ENCODE measurements at places on chromosomes 12 and 14. TPM values are rescaled to one million over a fixed set of nuclear protein-coding genes. Genes with fewer than 3 reads are reported as not detected.

The OASL gene
- not detected for total RNA-seq

The HOXC4 gene
- total RNA-seq, result not detected

The PTPRR gene
- 0.33 TPM for total RNA-seq

DNA sequence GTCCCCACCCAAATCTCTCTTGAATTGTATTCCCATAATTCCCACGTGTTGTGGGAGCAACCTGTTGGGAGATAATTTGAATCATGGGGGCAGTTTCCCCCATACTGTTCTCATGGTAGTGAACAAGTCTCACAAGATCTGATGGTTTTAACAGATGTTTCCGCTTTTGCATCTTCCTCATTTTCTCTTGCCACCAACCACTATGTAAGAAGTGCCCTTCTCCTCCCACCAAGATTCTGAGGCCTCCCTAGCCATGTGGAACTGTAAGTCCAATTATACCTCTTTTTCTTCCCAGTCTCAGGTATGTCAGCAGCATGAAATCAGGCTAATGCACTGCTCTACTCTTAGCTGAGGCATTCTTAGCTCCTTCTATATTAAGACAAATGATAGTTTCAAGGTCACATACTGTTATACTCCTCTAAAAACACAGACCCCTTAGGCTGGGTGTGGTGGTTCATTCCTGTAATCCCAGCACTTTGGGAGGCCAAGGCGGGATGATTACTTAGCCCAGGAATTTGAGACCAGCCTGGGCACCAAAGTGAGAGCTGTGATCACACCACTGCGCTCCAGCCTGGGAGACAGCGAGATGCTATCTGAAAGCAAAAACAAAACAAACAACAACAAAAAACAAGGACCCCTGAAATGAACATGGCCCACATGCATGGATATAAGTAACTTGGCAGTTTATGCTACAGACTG, 3.6 kb downstream of the SCAF11 start:
- H3K4me3 ChIP-seq, result peak overlapping the region; percentile 66
- peaks cover 27% of the 10 kb centered on the region for H3K4me1 ChIP-seq
- H3K36me3 ChIP-seq, result peaks cover 9% of the 10 kb centered on the region
- DNase-seq, result no peak

DNA sequence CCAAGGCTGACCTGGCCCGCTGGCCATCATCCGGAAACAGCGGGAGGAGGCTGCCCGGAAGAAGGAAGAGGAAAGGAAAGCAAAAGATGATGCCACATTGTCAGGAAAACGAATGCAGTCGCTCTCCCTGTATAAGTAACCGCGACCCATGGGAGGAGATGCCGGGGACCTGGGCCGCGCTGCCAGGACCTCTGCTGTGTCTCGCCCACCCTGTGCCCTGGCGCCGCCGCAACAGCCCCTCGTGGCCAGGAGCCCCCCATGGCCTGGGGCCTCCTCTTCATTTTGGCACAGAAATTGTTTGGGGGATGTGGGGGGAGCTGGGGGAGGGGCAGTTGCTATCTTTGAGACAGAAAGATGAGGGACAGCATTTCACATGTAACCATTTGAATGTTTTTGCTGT, 16.5 kb downstream of the HSPB8 start:
- no peak for DNase-seq
- H3K27me3 ChIP-seq, result peaks cover 2% of the 10 kb centered on the region
- no peak overlapping the region for H3K27ac ChIP-seq
- no peaks in the 10 kb centered on the region for H3K4me1 ChIP-seq

GRCh38 chr12:122860040-122860853, 25.0 kb downstream of the HIP1R start:
- H3K4me3 ChIP-seq, result no peak overlapping the region
- peak; percentile 84 for DNase-seq
- H3K36me3 ChIP-seq, result peaks cover 15% of the 10 kb centered on the region
- H3K4me1 ChIP-seq, result no peaks in the 10 kb centered on the region
- peaks cover 3% of the 10 kb centered on the region for H3K27me3 ChIP-seq
- H3K27ac ChIP-seq, result no peak overlapping the region

- H3K4me1 ChIP-seq, result no peaks in the 10 kb centered on the region
- H3K36me3 ChIP-seq, result no peaks in the 10 kb centered on the region
- no peak for DNase-seq
Observed at GRCh38 chr12:19998961-19999804, 369.2 kb upstream of the PDE3A start.

GRCh38 chr12:86139671-86140070, 116.5 kb downstream of the MGAT4C start:
- no peak overlapping the region for H3K27ac ChIP-seq
- no peaks in the 10 kb centered on the region for H3K27me3 ChIP-seq
- no peaks in the 10 kb centered on the region for H3K36me3 ChIP-seq
- no peak overlapping the region for H3K4me3 ChIP-seq

DNA sequence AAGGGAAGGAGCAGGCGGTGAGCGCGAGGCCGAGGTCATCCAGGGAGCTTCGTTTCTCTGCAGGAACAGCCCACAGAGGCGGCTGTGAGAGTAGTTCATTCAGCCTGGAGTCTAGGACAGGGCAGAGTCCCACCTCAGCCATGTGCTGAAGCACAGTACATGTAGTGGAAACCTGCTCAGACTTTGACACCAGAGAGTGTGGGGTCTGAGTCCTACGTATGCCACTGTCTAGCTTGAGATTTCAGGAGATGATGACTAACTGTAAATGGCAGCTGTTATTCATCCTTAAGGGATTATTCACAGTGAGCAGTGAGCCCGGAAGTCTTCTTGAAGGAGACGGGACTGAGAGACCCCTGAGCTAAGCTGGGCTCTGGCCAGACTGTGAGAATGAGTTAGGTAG, 938 bp upstream of the SLC6A13 start:
- no peak for DNase-seq
- H3K4me3 ChIP-seq, result no peak overlapping the region
- H3K27me3 ChIP-seq, result peaks cover 1% of the 10 kb centered on the region
- H3K36me3 ChIP-seq, result no peaks in the 10 kb centered on the region

- DNase-seq, result no peak
- H3K36me3 ChIP-seq, result no peaks in the 10 kb centered on the region
- H3K27ac ChIP-seq, result no peak overlapping the region
- H3K27me3 ChIP-seq, result peaks cover 2% of the 10 kb centered on the region
Observed at GRCh38 chr14:56282179-56282578, 164.0 kb downstream of the PELI2 start.
